ENCODE measurements at places on chromosomes 2 and 18.
A peak's percentile ranks its signal among the peaks of the same experiment; 100 is the strongest.

- peak; percentile 11 for DNase-seq
These were observed 476 bp downstream of the STRN start for GRCh38 chr2:36965751-36966369.

DNA sequence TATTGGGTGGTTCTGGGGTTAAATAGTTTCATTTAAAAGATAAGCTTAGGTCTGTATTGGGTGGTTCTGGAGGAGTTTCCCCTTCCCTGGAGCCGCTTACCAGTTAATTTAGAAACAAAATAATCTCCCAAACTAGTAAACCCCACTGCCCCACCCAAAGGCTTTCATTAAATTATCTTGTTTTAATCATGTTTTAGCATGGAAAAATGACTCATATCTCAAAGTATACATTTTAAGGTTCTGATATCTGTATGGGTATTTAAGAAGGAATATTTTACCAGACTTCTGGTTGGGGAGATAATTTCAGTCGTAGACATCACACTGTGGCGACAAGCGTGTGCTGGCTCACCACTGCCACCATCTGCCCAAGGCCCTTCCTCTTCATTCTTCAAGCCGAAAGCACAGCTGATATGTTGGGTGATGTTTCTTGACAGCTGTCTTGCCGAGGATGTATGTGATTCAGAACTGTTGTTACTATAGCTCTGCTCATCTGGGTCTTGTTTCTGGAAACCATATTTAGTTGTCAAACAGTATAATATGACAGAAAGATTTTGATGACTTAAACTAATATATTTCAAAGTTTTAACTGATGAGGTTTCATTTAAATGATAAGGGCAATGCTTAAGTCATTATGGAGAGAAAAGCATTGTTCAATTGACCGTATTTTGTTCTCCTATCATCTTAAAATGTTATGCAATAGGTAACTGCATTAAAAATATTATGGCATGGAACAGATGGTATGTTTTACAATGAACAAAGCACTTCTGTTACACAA is 5.1 kb downstream of the FIGLA start:
- peak; percentile 56 for DNase-seq

- DNase-seq: no peak
These were observed 200.6 kb downstream of the WDR7 start for GRCh38 chr18:56851774-56852173.

DNA sequence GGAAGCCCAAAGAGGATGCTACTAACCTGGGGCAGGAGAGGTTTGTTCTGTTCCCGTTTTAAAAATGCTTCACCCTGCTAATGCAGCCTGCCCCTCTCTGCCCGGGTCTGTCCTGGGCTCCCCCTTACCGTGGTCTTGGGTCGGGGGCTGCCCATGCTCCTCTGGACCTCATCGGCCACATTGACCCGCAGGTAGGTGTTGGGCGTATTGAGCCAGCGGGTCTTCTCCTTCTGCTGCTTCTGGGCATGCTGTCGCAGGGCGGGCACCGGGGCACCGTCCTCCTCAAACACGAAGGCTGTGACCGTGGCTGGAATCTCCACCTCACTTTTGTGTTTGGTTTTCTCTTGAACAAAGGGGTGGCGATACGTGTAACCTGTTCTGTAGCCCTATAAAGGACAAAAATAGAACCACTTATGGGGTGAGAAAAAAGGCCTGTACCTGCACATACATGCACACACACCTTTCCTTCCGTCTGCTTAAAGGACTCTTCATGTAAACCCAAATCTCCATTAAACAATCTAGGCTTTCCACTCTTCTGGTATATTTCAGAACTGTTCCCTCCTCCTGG is 89.3 kb downstream of the ADD2 start:
- DNase-seq: no peak

- peak; percentile 91 for DNase-seq
These were observed 49.5 kb downstream of the PTPRM start for GRCh38 chr18:7616661-7617060.

- no peak for DNase-seq
These were observed 795.2 kb upstream of the ID2 start for GRCh38 chr2:7886666-7887065.

DNA sequence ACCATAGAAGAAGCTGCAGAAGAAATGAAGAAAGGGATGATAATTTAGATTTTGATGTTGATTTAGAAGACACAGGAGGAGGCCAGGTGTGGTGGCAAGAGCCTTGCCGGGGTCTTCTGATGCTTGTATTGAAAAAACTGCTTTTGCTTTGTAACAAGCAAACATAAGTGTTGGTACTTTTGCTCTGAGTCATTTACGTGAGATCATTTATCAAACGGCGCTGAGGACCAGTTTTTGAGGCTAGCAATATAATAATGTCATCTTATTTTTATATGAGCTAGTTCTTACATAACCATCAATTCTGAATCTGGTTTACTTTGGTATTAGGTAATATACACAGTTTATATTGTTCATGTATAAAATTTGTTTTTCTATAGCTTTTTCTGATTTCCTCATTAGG is 30.6 kb downstream of the SPTBN1 start:
- DNase-seq: no peak

- DNase-seq: no peak
These were observed 283.8 kb upstream of the LYPD1 start for GRCh38 chr2:132953771-132954170.

DNA sequence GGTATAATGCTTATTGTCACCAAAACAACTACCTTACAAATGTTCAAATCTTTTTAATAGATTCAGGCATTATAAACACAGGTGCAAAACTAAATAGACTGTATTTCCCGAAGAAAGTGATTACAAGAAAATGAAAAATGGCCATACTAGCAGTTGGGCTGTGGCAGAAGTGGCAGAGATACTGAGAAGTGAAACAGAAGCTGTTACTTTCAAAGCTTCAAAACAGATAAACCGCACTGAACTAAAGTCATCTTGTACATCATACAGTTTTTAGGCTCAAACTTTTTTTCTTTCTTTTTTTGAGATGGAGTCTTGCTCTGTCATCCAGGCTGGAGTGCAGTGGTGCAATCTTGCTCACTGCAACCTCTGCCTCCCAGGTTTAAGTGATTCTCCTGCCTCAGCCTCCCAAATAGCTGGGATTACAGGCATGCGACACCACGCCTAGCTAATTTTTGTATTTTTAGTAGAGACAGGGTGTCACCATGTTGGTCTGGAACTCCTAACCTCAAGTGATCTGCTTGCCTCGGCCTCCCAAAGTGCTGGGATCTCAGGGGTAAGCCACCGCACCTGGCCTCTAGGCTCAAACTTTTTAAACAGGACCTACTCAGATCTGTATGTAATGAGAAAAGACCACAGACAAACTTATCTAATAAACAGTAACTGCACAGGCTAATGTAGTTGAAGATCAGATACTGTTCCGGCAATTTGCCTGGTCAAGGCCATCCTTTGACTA is 77.9 kb upstream of the SATB2 start:
- no peak for DNase-seq

- peak; percentile 35 for DNase-seq
These were observed 86.0 kb upstream of the TWIST2 start for GRCh38 chr2:238761868-238762267.

DNA sequence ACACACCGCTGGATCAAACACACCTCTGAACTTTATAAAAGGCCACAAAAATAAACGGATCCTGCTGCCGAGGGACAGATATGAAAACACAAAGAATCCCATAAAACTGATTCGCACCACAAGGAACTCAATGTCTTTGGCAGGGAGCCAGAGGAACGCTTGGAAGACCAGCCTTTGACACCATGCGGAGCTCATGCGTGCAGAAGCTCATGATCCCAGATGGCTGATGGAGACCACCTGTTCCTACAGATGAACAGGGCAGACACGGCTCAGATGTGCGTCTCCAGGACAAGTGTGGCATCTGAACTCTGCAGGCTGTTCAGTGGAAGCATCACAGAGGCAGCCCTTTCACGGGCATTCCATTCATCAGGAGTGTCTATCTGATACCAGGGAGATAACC is 24.9 kb downstream of the COPS9 start:
- peak; percentile 10 for DNase-seq

DNA sequence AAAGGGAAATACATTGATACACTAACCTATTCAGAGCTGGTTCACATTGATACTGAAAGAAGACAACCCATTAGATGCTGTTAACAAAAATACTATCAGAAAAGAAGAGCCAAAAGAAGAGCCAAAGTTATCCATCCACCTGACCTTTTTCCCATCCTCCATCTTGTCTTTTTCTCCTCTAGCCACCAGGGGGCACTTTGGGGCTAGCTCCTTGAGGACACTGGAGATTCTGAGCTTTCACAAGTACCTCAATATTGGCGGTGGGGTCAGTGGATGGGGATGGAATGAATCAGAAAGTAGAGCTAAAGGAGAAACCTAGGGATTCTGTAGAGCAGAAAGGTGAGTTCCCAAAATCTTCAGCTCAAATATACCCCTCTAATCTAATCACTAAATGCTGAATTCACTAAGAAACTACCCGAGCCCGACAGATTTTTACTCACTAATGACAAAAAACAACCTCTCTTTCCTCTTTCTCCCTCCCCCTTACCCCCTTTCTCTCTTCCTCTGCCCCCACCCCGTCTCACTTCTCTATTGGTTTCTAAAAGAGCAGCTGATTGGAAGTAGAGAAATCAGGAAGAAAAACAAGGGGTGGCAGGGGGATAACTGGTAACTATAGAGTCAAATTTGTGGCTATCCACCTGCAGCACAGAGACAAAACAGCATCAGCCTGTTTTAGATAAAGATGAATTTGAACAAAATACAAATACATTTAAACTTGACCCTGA is 203.3 kb downstream of the TCF4 start:
- DNase-seq: peak; percentile 63

- DNase-seq: no peak
These were observed 168.2 kb upstream of the ALPP start for GRCh38 chr2:232210306-232210705.

- DNase-seq: peak; percentile 25
These were observed 3.0 kb upstream of the PLEK start for GRCh38 chr2:68362069-68362468.

- DNase-seq: peak; percentile 39
These were observed 16.4 kb upstream of the LPIN2 start for GRCh38 chr18:3029215-3029952.

- DNase-seq: peak; percentile 80
These were observed 11.6 kb upstream of the RPRD1A start for GRCh38 chr18:36078751-36079529.

DNA sequence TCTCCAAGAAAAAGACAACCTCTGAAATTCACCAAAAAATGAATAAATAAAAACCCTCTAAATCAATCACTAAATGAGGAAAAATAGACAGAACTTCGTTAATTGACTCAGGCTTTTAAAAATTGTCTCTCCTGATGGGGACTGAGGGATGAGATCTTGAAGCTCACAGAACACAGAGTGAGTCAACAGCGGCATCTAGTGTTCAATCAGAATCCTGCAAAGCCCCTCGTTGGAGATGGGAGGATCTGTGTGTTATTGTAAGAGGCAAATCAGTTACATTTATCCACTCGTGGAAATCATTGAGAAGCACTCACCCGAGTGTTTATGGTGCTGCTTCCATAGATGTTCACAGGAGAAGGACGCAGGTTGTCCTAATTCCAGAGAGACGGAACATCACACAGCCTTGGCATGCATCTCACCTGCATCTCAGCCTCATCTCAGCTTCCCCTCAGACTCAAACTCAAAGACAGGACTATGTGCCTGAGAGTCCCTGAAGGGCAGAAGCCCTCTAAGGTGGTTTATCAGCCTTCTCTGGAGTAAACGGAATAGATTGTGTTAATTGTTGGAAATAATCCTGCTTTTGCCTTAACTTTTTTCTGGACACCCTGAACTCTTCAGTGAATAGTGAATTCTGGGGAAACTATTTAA is 82.0 kb downstream of the MREG start:
- peak; percentile 78 for DNase-seq

DNA sequence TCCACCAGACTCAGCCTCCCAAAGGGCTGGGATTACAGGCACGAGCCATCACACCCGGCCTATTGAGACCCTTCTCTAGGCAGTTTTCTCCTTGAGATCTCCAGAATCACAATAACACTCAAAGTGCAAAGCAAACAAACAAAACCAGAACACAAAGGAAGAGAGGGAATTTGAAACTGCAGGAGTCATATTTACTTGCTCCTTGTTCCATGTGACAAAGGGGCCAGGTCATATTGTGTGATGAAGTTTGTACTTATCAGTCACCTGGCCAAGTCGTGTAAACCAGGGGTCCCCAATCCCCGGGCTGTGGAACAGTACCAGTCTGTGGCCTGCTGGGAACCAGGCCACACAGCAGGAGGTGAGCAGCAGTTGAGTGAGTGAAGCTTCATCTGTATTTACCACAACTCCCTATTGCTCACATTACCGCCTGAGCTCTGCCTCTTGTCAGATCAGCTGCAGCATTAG is 26.5 kb downstream of the SCYGR8 start:
- no peak for DNase-seq

- DNase-seq: no peak
These were observed 114.5 kb downstream of the RNF144A start for GRCh38 chr2:7031547-7032245.

DNA sequence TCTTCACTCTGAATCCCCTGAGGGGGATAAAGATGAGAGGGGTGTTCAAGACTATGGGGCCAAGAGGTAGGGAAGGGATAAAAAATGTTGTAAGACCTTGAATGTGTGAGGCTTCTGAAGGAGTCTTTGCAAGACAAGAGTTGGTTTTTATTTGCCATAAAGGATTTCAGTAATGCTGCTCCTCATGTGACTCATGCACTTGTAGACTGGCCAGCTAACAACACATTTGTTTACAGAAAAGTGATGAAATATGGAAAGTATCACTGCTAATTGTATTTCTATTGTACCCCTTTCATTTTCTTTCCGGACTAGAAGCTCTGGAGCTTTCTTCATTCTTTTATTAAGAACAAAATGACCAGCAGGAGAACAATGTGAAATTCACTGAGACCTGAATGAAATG is 782.1 kb downstream of the EPHA4 start:
- DNase-seq: peak; percentile 30

- peak; percentile 58 for DNase-seq
These were observed 89.9 kb downstream of the GULP1 start for GRCh38 chr2:188381614-188382013.
